ENCODE measurements at places on chromosomes 2 and 18.

DNA sequence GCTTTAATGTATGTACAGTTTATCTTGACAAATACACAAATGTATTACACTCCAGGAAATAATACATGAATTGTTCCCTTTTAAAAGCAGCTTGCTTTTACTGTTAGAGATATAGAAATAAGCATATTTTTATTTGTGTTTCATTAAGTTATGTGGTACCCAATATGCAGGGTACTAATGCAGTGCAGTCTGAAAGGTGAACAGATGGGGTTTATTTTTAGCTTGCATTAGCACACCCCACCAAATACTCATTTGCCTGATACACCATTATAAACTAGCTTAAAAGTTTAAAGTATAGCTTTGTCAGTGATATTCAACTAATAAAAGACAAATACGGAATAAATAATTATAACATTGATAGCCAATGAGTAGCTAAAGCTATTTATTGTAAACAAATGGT, 394.7 kb upstream of the ZNF804A start:
- DNase-seq: no peak

DNA sequence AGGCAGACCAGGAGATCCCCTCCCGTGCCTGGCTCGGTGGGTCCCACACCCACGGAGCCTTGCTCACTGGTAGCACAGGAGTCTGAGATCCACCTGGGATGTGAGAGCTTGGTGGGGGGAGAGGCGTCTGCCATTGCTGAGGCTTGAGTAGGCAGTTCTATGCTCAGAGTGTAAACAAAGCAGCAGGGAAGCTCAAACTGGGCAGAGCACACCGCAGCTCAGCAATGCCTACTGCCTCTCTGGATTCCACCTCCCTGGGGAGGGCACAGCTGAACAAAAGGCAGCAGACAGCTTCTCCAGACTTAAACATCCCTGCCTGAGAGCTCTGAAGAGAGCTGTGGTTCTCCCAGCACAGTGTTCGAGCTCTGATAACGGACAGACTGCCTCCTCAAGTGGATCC, 85.1 kb downstream of the UGP2 start:
- no peak for DNase-seq

DNA sequence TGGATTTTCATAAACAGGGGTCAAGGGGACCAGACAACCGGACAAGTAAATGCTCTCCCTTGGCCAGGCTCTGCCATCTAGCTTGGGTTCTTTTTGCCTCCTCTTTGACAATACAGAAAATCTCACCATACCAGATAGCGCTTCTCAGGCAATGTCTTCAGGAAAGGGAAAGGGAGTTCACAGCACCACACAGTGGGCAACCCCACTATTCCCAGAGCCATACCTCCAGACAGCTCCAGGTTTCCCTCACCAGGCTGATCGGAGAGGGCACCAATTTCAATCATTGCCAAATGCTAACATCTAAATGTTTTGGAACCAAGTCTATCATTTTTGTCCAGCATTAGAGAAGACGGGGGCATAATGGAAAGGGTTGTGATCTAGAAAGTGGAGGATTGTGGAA, 28.1 kb downstream of the CCDC68 start:
- no peak for DNase-seq

- no peak for DNase-seq
Measured at GRCh38 chr2:102042196-102043081, 50.7 kb downstream of the IL1R2 start.

DNA sequence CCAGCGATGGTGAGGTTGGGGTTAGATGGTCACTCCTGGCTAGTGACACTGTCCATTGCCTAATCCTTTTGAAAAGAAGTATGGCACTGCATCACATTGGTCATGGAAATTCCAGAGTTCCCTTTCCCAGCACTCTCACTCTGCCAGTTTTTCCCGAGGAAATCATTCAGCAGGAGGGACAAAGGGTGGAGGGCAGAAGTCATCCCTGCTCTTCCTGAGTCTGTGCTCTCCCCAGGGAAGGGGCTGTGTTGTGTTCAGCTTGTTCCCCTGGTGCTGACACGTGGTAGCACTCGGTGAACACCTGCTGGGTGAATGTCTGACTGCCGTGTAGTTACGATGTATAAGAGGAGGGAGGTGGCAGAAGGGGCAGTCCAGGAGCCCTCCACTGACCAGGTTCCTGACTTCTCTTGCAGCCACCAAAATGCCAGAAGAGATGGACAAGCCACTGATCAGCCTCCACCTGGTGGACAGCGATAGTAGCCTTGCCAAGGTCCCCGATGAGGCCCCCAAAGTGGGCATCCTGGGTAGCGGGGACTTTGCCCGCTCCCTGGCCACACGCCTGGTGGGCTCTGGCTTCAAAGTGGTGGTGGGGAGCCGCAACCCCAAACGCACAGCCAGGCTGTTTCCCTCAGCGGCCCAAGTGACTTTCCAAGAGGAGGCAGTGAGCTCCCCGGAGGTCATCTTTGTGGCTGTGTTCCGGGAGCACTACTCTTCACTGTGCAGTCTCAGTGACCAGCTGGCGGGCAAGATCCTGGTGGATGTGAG, 21.6 kb downstream of the STEAP3 start:
- DNase-seq: no peak

- DNase-seq: no peak
Measured at GRCh38 chr18:58662118-58662517, 9.1 kb upstream of the MALT1 start.

DNA sequence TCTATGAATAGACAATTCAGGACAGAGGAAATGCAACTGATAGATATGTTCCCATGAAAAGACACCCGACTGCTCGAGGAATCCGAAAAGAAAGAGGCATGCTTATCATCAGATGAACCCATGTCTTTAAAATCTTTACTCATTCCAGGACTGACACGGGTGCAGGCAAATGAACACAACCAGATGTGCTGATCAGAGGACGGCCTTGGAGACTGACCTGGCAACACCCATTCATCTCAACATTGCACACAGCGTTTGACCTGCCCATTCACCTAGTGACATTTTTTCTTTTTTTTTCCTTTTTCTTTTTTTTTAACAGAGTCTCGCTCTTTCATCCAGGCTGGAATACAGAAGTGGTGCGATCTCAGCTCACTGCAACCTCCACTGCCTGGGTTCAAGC, 377.5 kb downstream of the EIPR1 start:
- no peak for DNase-seq

DNA sequence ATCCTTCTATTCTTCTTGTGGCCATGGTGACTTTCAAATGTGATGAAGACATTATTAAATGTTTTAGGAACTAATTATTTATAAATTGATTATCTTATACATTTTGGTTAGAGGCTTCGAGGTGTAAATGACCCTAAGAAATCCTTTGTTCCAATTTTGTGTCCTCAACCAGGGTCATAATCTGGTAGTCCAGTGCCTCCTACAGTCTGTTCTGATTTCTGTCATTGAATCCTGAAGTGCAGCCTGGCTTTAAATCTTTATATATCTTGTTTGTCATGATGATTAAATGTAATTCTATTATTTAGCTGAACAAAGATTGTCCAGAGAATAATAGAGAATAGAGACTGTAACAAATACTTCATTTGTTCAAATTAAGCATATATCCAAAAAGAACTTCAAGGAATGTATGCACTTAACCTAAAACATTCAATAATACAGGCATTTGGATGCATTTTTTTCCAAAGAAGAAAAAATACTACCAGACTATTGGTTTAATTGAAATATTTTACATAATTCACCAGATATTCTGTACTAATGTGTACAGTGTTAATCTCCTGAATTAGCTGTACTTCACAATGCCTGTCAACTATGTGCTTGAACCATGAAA, 89.8 kb downstream of the PRPF40A start:
- DNase-seq: peak; percentile 30

- DNase-seq: no peak
Measured at GRCh38 chr2:68505603-68506159, 38.3 kb downstream of the APLF start.

- no peak for DNase-seq
Measured at GRCh38 chr2:240967681-240968621, 30.5 kb upstream of the SNED1 start.

- DNase-seq: no peak
Measured at GRCh38 chr2:105621038-105621437, 123.7 kb upstream of the NCK2 start.

DNA sequence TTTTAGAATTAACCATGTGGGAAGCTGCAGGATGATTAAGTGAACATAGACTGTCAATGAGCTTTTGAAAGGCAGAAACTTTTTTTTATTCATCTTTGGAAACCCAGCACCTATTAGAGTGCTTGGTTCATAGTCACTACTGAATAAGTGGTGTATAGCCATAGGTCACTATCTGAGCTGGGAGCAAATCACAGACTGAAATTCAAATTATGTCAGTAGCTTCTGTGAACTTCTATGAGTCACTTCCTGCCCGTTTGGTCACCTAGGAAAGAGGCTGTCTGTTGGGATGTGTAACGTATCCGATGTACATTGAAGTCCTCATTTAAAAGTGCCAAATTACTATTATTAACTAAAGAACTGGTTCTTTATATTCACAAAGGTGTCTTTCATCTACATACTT, 20.5 kb upstream of the SLC40A1 start:
- peak; percentile 73 for DNase-seq

- peak; percentile 68 for DNase-seq
Measured at GRCh38 chr2:44598330-44599119, 236.8 kb downstream of the CAMKMT start.

GRCh38 chr2:48566592-48567310, 36.8 kb downstream of the STON1 start:
- peak; percentile 10 for DNase-seq

DNA sequence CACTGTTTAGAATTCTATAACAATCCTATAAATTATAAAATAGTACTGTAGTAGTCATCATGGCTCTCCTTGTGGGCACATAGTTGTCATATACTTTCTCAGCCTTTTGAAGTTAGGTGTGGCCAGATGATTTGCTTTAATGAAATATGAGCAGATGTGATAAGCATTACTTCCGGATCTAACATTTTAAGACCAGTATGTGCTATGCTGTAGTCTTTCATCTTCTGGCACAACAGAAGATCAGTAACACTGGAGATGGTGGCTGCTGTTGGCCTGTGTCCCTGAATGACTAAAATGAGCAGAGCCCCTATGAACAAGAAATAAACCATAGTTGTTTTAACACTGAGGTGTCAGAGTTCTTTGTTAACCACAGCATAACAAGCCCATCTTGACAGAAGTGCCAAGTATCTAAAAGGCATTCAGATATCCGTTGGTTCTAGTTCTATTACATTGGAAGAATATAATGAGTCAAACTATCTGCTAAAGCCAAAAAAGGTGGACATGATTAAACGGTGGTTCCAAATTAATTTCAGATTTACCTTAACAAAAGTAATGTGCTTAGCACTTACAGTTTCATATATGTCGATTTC, 6.3 kb downstream of the MEX3C start:
- no peak for DNase-seq

GRCh38 chr2:238457927-238458324, 31.2 kb downstream of the ASB1 start:
- DNase-seq: no peak

GRCh38 chr2:46362667-46363012, 65.4 kb downstream of the EPAS1 start:
- no peak for DNase-seq

GRCh38 chr2:196783431-196784094, 15.9 kb downstream of the GTF3C3 start:
- peak; percentile 79 for DNase-seq

- no peak for DNase-seq
Measured at GRCh38 chr2:228597032-228597431, 415.5 kb upstream of the SPHKAP start.

DNA sequence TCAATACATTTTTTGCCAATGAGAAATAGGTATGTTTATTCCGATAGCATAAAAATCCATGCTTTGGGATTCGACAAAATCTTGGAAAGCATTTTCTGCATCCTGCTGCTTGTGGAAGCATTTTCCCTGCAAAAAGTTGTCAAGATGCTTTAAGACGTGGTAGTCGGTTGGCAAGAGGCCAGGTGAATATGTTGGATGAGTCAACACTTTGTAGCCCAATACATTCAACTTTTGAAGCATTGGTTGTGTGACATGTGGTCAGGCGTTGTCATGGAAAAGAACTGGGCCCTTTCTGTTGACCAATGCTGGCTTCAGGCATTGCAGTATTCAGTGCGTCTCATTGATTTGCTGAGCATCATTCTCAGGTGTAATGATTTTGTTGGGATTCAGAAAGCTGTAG, 764.5 kb downstream of the TRIB2 start:
- peak; percentile 23 for DNase-seq

DNA sequence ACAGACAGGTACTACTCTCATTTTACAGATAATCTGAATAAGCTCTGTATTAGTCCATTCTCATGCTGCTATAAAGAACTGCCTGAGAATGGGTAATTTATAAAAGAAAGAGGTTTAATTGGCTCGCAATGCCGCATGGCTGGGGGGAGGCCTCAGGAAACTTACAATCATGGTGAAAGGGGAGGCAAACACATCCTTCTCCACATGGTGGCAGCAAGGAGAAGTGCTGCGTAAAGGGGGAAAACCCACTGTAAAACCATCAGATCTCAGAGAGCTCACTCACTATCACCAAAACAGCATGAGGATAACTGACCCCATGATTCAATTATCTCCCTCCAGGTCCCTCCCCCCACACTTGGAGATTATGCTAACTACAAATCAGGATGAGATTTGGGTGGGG, 254.4 kb downstream of the KCNE4 start:
- peak; percentile 24 for DNase-seq

- peak; percentile 12 for DNase-seq
Measured at GRCh38 chr2:29273004-29273684, 157.9 kb downstream of the CLIP4 start.

- peak; percentile 24 for DNase-seq
Measured at GRCh38 chr2:190627448-190628412, 21.2 kb upstream of the NAB1 start.

DNA sequence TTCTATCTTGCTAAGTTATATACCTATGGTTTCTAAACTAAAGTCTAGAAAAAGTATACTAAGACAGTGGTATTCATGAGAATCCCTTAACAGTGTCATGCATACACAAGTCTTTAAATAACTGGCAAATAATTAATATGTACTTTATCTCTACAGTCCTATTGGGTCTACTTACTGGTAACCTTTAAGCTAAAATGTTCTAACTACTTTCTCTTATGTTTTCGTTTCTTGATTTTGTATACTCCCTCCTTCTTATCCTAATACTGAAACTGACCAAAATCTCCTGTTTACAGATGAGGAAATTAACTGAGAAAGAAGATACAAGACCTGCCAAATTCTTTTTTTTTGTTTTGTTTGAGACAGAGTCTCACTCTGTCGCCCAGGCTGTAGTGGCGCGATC, 74.6 kb downstream of the CCDC88A start:
- DNase-seq: no peak

DNA sequence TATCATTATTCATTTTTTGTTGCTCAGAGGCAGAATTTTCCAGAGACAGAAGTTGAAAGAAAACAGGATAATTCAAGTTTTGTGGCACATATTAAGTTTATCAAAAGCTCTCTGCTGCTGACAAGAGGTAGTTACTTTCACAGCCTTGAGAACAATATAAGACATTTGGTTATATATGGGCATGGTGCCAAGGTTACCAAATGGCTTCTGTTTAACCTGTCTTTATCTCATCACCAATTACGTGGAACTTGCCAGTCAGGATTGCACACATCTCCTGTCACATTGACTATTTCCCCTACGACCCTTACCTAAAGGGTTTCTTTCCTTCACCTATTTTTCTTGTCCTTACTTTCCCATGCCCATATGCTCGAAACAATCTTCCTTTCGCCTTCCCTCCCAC, 35.9 kb downstream of the KLF7 start:
- DNase-seq: peak; percentile 53
